Left cardiac atrium (tissue), 4 donors: ENCODE measurements at places on chromosomes 2 and 18.

DNA sequence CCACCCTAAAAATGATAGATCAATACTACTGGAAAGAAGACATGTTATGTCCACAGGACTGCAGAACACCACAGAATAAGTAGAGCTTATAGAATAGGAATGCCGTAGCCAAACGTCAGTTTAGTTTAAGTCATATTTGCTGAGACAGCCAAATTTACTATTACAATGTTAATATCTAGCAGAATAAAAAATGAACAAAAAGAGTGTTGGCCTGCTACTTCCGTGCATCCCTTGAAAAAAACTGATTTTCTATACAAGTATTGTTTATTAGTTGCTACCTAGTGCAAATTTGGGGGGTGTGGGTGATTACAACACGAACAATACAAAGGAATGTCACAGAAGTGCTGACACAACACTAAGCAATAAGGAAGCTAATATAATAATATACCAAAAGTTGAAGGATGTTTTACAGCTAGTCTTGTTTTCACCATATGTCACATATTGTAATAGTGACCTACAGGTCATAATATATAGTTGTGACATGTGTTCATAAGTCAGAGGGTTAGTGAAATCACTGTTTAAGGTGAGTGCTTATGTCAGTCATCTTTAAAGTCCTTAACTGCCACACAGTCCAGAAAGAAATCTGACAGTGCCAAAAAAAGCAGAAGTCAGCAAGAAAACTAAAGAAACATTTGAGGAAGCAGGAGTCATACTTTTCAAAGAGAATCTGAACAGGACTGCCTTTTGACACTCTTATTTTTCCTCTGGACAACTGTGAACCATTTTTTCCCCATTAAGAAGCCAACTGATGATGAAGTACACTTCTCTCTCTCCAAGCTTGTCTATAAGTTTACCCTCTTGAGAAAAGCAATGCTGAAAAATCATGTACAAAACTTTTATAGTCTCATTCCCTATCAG, 376.4 kb downstream of the ZEB2 start:
- DNase-seq = no peak

GRCh38 chr2:64348386-64349130, 105.4 kb upstream of the LGALSL start:
- DNase-seq = no peak

DNA sequence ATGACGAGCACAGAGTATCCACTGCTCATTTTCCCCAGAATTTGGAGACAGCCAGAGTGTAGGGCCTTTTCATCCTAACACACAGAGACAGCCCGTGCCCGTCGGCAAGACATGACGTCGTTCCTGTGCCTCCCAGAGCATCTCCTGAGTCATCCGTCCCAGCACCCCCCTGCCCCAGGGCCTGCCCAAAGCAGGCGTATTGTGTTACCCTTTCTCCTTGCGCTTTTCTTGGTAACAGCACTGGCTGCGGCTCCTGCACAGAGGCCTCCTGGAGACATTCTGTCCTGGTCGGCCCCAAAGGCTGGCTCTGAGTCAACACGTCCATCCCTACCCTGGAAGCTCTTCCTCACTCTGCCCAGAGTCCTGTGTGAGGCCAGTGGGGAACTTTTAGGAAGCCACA, 217.1 kb downstream of the KLHL29 start:
- no peak for DNase-seq

DNA sequence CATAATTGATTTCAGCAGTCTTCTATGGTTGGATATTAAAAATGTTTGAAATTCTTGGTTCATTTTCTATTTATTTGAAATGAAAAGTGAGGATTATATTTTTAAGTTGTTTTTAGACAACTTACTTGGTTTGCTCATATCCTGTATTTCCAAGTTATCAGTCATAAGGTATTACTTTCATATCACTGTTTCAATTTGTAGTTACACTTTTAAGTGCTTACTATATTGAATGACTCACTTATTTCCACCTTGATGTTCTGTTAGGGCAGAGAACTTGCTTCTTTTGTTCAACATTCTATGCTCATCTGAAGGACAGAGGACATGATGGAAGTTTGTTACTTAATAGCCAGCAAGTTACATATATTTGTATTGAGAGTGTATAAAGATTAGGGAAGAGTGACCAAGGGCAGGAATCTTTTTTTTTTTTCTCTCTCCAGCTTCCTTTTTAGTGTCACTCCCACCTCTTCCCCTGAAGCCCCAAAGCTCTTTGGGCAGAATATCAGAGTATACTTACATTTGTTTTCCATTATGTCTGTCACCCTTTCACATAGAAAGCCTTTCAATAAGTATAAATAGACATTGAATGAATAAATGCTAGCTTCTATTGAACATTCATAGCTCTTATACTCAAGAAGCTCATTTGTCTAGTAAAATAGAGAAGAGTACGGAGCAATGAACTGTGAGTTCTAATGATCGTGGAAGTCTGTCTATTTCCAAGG, 28.1 kb downstream of the PIK3C3 start:
- DNase-seq = no peak

- no peak for DNase-seq
These were observed 20.0 kb downstream of the SMC6 start for GRCh38 chr2:17733599-17733998.

GRCh38 chr2:152826581-152827279, 108.3 kb downstream of the ARL6IP6 start:
- no peak for DNase-seq

DNA sequence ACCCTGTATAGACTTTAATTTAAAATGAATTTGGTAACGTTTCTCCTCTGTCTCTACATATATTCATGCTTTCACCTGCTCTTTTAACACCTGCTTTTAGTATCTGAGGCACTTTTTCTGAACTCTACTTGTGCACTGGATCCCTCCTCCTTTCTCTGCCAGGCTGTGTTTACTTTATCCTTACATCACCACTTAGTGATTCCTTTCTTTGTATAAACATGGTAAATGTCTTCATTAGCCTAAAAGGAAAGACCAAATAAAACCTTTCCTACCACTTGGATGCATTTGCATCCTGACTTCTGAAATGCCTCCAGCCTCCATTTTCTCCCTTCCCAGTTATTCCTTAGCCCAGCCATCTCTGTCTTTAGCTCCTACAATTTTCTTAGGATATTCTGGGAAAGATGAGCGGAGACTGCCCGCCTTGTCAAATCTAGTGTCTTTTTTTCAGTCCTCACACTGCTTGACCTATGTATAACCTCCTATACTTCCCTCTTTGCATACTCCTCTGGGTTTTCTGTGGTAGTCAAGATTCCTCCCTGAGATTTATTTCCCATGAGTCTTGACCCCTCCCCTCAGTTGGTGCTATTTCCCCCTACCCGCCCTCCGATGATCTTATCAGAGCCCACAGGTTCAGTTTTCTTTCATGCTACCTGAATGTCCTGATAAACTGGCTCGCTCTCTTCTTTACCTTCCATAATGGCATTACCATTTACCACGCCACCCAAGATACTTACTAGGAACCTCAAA, 44.8 kb downstream of the REL start:
- DNase-seq = no peak

- DNase-seq = no peak
These were observed 50.7 kb upstream of the ARL5A start for GRCh38 chr2:151878655-151879563.

DNA sequence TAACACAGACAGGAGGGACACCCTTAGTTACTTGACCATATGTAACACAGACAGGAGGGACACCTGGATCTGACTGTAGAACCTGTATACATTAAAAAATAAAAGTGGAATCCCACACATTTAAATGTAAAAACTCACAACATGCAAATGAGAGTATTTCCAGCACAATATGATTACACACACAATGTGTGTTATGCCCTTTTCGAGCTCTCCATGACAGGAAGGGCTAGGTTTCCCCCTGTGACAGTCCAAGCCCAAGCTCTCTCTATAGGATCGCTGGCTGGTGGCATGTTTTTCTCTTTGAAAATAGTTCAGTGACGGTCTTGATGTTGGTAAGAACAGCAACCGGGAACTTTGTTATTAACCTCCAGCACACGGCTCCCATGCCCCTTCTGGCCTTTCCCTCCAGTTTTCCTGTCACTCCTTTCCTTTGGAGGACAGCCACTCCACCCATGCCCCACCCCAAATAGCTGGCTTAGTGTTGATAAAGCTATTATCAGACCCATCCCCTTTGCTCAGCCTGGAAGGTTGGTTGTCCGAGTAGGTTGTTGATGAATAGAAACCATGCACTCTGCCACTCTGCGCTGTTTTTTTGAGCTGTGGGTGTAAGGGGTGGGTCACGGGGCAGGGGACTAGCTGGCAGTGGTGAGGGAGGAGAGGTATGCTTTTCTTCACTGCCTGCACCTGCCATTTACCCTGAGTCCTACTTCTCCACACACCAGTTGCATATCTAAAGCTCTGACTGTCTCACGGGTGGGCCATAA, 2.7 kb downstream of the RASGRP3 start:
- peak; percentile 25 for DNase-seq

DNA sequence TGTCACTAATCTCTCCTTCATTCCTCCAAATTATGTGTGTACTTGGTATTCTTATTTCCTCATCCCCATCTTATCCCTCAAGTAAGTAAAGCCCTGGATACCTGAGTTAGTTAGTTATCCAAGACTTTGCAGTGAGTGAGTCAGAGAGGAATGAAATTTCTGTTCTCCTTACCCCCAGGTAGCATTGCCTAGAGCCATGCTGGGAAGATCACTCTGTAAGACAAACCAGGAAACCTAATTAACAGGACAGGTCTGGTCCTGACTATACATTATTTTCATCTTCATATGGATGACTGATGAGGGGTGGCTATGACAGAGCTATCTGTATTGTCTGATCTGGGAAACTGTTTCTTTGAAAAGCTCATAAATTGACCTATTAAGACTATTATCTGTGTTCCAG, 55.0 kb upstream of the ITGA6 start:
- DNase-seq = no peak

DNA sequence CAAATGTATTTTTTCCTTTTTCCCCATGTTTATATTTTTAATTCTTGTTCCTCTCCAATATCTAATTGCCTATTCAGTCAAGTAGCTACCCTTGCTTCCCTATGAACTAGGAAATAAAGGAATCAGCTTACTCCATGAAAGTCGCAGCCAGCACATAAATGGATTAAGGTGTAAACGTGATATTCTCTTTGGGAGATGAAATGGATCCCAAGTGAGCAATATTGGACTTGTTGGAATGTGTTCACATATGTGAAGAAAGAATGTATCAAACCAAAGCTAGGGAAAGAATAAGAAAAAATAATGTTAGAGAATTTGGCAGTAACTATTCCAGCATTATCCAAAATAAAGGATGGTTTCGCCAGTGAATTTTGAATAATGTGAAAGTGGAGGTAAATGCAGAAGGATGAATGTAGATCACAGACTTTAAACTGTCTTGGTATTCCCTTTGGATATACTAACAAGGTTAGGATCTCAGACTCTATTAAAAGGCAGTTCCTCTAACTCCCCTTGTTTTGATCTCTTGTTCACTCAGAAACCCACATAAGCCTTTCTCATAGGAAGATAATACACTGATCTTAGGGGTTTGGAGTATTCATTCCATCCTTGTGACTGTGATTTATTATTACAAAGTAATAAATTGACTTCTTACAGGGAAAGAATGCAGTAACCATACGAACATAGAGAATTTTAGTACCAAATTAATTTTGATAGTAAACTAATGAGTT, 208.1 kb downstream of the BABAM2 start:
- DNase-seq = no peak

GRCh38 chr2:238106339-238106697, 6.2 kb downstream of the ESPNL start:
- DNase-seq = no peak

- no peak for DNase-seq
These were observed 18.2 kb upstream of the BOK start for GRCh38 chr2:241540401-241540770.

- DNase-seq = no peak
These were observed 419.8 kb upstream of the TRIB2 start for GRCh38 chr2:12296915-12297314.

DNA sequence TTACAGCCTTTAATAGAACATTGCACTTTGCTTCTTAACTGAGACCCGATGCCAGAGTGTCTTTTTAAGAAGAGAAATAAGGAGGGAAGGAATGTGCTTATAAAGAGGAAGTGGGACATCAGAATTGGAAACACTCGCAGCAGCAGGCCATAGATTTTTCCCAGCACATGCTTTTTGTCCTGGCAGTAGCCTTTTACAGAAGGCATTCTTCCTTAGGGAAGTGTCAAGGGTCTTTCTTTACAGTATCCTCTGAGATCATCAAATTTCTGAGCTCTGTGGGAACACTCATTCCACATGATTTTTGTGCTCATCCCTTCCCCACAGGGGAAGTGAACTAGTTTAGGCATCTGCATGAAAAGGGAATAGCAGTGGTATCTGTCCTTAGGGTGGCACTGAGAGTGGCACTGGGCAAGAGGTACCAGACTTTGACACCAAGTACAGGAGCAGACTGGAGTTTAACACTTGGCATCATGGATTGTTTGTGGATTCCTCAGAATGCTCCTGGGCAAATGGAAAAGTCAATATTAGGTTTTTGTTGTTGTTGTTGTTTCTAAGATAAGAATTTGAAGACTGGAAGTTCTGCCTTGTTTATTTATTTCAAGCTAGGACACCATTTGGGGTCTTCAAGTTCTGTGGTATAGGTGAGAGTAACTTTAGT, 4.1 kb downstream of the MYO1B start:
- no peak for DNase-seq

GRCh38 chr2:198731842-198732399, 725.8 kb downstream of the SATB2 start:
- no peak for DNase-seq

GRCh38 chr2:240739797-240740196, 48.1 kb downstream of the AQP12A start:
- DNase-seq = no peak

GRCh38 chr2:66490588-66491001, 55.7 kb downstream of the MEIS1 start:
- DNase-seq = no peak

- DNase-seq = no peak
These were observed 280.3 kb downstream of the CYRIA start for GRCh38 chr2:16385341-16385740.

GRCh38 chr2:9692456-9693195, 61.8 kb upstream of the YWHAQ start:
- DNase-seq = peak; percentile 66

DNA sequence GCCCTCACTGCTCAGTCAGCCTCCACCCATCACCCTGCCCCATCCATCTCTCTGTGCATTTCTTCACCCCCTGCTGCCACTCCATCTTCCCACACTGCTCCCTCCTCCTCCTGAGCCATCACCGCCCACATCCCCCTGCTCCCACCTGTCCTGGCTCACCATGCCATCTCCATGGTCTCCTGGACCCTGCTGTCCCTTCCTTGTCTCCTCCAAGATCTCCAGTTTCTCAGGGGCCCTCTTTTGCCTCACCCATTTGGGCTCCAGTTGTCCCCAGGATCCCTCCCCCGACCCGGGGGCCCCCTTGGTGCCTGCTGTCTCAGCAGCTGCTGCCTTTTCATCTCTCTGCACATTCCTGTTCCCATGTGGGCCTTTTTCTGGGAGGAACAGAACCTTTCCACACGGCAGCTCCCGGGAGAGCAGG, 10.6 kb downstream of the SPEG start:
- DNase-seq = no peak

GRCh38 chr18:43961722-43962121, 684.4 kb upstream of the SYT4 start:
- DNase-seq = no peak
